ENCODE measurements at places on chromosomes 3 and 15.

GRCh38 chr3:94061297-94061696 lies 1.4 kb downstream of the DHFR2 start:
- no peak for DNase-seq

- DNase-seq: peak; percentile 81
These were observed 213.1 kb downstream of the FGF12 start for GRCh38 chr3:192514081-192514753.

- DNase-seq: no peak
These were observed 14.8 kb downstream of the HRH1 start for GRCh38 chr3:11168881-11169805.

- DNase-seq: no peak
These were observed 82.2 kb upstream of the SATB1 start for GRCh38 chr3:18507333-18507732.

DNA sequence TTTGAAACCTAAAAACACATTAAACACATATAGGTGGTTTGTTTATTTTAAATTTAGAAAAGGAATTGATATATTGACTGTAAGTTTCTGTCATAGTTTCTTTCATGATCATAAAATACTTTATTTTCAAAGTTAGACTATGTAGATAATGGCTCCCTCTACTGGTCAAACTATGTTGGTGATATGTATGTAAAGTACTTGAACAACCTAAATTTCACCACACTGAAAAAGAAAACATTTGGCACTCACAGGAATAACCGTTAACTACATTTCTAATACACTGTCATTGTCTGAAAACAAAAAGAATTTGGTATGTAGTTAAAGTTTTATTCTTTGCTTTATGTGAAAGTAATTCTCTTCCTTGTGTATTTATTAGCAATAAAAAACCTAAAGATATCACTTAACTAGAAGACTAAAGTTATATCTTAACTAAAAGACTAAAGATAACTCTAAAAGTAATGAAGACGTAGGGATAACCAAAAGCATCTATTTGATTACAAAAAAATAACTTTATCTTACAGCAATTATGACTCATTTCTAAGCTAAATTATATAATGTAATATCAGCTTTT lies 427.5 kb downstream of the VGLL3 start:
- peak; percentile 30 for DNase-seq

DNA sequence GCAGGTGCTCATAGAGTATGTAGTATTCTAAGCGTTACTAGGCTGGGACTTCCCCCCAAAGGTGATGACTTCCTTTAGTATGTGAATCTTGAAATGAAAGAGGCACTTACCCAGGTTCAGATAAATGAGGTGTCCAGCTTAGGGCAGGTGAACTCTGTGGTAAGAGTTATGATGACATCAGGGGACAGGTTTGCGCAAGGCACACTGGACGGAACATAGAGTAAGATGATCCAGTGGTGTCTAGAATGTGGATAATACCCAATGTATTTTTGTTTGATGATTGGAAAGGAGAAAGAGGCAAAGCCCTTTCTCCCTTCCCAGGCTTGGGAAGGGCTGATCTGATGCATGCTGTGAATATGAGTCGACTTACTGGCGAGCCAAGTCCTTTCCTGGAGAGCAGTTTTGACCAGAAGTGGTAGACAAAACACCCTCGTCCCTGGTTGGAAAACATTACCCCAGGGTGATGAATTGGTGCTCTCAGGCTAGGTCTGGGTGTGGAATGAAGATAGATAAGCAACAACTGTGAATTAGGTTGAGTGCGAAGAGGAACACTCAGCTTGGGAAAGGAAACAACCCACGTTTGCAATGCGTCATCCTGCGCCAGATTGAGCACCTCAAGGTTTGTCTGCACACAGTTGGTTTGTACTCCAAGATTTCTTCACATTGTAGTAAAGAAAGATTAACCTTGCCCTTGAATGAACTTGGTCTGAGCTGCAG lies 124.2 kb downstream of the GHSR start:
- no peak for DNase-seq

DNA sequence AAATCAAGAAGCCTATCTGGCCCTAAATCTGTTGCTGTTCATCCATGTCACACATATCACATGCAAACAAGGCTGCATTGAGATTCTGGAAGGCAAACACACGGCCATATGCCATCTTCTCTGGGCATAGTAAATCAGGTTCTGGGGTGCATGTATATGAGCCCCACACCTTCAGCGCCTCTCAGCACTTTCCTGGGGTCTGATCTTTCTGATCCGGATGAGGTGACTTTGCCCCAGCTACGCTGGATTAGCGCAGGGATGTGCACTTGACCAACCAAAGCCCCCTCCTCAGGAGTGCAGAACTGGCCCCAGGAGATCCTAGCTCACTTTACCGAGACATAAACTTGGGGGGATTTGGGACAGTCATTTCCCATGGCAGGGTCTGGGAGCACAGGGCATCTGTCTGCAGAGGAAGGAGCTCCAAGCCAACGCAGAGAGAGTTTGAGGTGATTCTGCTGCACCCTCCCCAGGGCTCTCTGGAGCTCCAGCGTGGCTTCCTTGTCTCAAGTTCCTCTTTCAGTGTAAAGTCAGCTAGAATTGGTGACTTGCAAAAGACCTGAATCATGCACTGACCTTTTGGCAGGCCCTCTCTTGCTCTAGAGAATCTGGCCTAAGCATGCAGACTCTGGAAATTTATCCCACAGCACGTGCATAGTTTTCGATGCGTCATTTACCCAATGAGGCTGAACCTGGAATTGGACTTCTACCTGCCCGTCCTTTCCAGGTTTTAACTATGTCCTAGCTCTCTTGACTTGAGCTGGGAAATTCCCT lies 63.5 kb upstream of the KLF13 start:
- no peak for DNase-seq

- peak; percentile 52 for DNase-seq
These were observed 3.9 kb upstream of the ACTL6A start for GRCh38 chr3:179558742-179559364.

DNA sequence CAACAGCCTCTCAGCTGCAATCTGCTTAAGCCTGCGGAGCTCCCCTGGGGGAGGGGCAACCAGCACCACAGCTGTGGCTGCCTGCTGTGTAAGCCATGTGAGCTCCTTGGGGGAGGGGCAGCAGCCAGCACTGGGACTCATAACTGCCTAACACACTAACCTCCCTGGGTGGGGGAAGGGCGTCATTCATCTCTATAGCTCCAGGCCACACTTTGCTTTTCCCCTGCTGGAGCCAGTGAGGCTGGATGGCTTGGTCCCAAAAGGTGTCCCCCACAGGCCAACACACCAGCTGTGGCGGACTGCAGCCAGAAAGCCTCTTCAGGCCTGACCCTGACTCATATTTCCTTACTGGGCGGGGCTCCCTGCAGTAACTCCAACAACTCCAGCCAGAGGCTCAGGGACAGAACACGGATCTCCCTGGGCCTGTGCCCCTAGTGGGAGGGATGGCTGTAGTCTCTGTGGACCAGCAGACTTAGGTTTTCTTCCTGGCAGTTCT lies 129.8 kb downstream of the PPM1L start:
- peak; percentile 46 for DNase-seq

DNA sequence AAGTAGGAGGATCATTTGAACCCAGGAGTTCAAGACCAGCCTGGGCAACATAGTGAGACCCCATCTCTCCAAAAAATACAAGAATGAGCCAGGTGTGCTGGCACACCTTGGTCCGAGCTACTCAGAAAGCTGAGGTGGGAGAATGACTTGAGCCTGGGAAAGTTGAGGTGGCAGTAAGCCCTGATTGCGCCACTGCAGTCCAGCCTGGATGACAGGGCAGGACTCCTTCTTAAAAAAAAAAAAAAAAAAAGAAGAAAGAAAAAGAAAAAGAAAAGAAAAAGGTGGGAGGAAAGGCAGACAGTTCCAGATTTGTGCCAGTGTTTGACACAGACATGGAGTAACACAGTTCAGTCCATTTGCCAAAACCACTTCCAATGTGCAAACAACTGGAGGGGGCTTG lies 75.7 kb downstream of the ATP10A start:
- no peak for DNase-seq

GRCh38 chr15:62868507-62868906 lies 174.0 kb upstream of the TPM1 start:
- no peak for DNase-seq

GRCh38 chr15:53404930-53405493 lies 354.5 kb downstream of the WDR72 start:
- no peak for DNase-seq

- DNase-seq: no peak
These were observed 70.3 kb downstream of the SCN5A start for GRCh38 chr3:38579141-38579540.

DNA sequence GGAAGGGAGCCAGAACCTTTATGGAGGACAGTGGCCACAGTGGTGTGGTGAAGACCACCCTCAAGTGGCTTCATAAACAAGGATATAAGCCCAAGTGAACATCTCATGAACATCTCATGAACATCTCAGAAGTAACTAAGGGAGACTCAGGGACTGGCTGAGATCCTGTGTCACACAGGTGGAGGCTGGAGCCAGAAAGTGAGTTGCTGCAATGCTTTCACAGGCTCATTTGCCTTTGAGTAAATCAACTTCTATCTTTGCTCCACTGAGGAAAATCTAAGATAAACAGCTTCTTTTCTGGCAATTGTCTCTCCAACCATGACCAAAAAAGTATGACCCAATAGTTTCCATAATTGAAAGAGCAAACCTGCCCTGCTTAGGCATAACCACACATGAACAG lies 152.9 kb downstream of the CADPS start:
- no peak for DNase-seq

GRCh38 chr15:51274956-51275355 lies 63.4 kb downstream of the CYP19A1 start:
- DNase-seq: no peak
